ENCODE measurements at places on chromosomes 16 and 17.

DNA sequence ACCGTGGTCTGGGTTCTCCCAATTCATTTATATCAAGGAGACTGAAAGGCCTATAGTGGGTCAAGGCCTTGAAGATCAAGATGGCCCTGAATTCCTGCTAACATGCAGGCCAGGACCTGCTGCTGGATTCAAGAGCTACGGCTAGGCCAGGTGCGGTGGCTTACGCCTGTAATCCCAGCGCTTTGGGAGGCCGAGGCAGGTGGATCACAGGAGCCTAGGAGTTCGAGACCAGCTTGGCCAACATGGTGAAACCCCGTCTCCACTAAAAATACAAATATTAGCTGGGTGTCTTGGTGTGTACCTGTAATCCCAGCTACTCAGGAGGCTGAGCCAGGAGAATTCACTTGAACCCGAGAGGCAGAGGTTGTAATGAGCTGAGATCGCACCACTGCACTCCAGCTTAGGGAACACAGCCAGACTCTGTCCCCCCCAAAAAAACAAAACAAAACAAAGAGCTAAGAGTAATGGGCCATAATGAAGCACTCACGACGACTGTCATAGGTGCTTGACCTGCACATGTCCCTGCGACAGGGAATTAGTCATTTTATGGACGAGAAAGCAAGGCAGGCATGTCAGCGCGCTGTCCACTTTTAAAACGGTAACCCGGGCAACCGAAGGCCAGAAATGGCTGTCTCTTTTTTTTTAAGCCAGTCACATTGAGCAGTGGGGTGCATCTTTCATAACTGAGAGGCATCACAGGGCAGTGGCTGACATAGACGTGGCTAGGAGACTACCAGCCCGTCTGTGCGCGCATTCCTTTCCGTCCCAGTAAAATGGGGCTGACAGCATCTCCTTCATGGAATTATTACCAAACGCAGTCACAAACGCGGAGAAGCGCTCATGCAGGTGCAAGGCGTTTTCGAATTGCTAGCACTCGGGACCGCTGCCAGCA is 1.0 kb upstream of the FBRS start:
- peak overlapping the region; percentile 93 for H3K4me3 ChIP-seq
- H3K36me3 ChIP-seq = peaks cover 65% of the 10 kb centered on the region
- no peaks in the 10 kb centered on the region for H3K27me3 ChIP-seq
- H3K4me1 ChIP-seq = peaks cover 37% of the 10 kb centered on the region
- no peak for DNase-seq
- H3K27ac ChIP-seq = peak overlapping the region; percentile 87

GRCh38 chr17:8146381-8147140 is 5.6 kb downstream of the PER1 start:
- peak overlapping the region; percentile 100 for H3K27ac ChIP-seq
- peaks cover 47% of the 10 kb centered on the region for H3K4me1 ChIP-seq
- H3K36me3 ChIP-seq = peaks cover 93% of the 10 kb centered on the region
- no peaks in the 10 kb centered on the region for H3K27me3 ChIP-seq
- no peak overlapping the region for H3K4me3 ChIP-seq

GRCh38 chr16:15879255-15879811 is 9.1 kb downstream of the CEP20 start:
- no peaks in the 10 kb centered on the region for H3K27me3 ChIP-seq
- peaks cover 57% of the 10 kb centered on the region for H3K36me3 ChIP-seq
- no peak overlapping the region for H3K4me3 ChIP-seq
- peak overlapping the region; percentile 65 for H3K27ac ChIP-seq

DNA sequence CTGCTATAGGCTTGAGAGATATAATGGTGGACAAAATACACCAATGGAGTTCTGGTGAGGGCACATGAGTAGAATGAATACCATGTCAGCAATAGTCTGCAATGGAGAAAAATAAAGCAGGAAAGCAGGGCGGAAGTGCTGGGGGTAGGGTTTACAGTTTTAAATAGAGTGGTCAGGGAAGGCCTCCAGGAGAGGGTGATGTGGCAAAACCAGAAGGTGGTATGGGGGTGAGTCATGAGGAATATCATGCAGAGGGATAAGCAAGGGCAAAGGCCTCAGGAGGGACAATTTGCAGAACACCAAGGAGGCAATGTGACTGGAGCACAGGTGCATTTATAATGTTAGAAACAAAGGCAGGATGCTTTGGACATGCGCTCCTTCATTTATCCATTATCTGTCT is 102.0 kb downstream of the ITFG1 start:
- DNase-seq = no peak
- no peak overlapping the region for H3K4me3 ChIP-seq
- H3K27ac ChIP-seq = no peak overlapping the region
- no peaks in the 10 kb centered on the region for H3K4me1 ChIP-seq
- H3K36me3 ChIP-seq = peaks cover 6% of the 10 kb centered on the region
- no peaks in the 10 kb centered on the region for H3K27me3 ChIP-seq

DNA sequence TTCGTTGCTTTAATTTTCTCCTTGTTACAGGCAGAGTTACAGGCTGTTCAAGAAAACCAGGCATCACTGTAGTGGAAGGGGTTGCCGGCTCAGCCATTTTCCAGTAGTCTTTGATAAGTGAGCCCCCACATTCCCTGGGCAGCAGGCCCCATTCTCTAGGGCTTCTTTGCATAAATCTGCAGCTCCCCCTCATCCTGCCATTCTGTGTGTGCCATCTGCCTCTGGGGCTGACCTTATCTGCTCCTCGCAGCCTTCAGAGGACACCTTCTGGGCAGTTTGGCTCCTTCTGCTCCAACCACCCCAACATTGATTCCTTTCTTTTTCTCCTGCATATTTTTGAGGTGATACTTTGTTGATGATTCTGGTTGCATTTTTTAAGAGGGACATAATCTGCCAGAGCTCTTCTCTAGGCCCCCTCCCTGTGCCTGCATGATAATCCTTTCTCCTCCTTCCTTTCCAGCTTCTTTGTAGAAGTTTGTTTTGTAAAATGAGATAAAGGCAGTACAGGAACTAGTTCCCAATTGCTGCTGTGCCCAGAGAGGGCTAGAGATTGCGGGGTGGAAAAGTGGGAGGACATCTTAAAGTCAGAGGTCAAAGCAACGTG is 17.1 kb downstream of the RND2 start:
- H3K36me3 ChIP-seq = no peaks in the 10 kb centered on the region
- no peaks in the 10 kb centered on the region for H3K4me1 ChIP-seq
- no peak overlapping the region for H3K27ac ChIP-seq
- H3K4me3 ChIP-seq = no peak overlapping the region
- DNase-seq = no peak
- H3K27me3 ChIP-seq = no peaks in the 10 kb centered on the region

GRCh38 chr17:59753522-59754467 is 46.3 kb downstream of the VMP1 start:
- no peaks in the 10 kb centered on the region for H3K27me3 ChIP-seq
- H3K4me1 ChIP-seq = peaks cover 4% of the 10 kb centered on the region
- no peak for DNase-seq
- H3K36me3 ChIP-seq = no peaks in the 10 kb centered on the region
- peak overlapping the region; percentile 18 for H3K4me3 ChIP-seq

DNA sequence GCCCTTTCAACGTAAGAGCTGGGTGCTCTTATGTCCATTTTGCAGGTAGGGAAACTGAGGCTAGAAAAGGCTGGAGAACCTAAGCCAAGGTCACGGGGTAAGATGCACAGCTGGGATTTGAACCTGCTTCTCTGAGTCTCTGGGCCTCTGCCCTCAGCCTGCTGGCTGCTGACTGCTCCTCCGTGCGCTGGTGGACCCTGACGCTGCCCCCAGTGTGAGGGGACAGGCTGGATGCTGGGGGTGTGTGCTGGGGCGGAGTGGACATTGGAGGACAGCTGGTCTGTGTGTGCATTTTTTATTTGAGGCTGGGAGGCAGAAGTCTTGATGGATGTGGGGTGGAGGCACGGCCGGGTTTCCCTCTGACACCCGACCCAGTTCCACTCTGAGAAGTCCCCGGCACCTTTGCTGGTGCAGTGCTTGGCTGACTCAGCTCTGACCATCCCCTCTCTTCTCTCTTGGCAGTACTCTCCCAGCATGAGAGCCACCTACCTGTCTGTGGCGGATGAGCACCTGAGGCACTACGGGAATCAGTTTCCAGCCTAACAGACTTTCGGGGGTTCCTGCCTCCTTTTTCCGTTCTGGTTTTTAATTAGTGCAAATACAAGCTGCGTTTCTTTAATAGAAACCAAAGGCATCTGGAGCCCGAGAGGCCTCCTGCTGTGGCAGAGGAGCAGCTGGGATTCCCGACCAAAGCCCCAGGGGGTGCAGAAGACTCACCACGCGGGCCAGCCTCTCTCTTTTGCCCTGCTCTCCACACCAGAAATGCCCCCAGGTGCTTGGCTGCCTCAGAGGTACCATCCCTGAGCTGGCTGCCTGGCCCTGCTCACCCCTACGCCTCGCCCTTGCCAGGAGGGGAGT is 14.1 kb upstream of the DNAI2 start:
- H3K27me3 ChIP-seq = no peaks in the 10 kb centered on the region
- no peak overlapping the region for H3K27ac ChIP-seq
- no peak overlapping the region for H3K4me3 ChIP-seq
- peaks cover 45% of the 10 kb centered on the region for H3K36me3 ChIP-seq
- no peak for DNase-seq
- H3K4me1 ChIP-seq = no peaks in the 10 kb centered on the region

- H3K27me3 ChIP-seq = peaks cover 100% of the 10 kb centered on the region
- H3K36me3 ChIP-seq = no peaks in the 10 kb centered on the region
- no peak for DNase-seq
- H3K4me1 ChIP-seq = peaks cover under 1% of the 10 kb centered on the region
These were observed 6.2 kb downstream of the EFNB3 start for GRCh38 chr17:7711051-7711755.

- H3K27me3 ChIP-seq = no peaks in the 10 kb centered on the region
- peaks cover 38% of the 10 kb centered on the region for H3K36me3 ChIP-seq
- H3K4me1 ChIP-seq = peaks cover 42% of the 10 kb centered on the region
- no peak overlapping the region for H3K4me3 ChIP-seq
- peak; percentile 84 for DNase-seq
These were observed 5.8 kb downstream of the TRIM25 start for GRCh38 chr17:56908001-56908542.

DNA sequence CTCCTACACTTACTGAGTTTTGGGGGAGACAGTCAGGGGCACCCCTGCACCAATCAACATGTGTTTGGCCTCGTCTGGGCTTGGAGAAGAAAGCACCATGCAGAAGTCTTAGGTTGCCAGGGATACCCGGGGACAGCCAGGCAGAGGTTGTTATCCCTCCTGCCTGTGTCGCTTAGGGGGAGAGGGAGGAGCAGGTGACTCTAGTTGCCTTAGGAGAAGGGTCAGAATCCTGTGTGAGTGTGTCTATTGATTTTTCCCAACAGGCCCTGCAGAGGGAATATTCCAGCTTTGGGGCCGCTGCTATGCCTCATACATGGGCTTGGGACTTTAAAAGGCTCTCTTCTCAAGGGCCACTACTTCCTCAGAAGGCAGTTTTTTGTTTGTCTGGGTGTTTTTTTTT is 89.1 kb downstream of the RGS9 start:
- H3K4me1 ChIP-seq = no peaks in the 10 kb centered on the region
- no peak overlapping the region for H3K27ac ChIP-seq
- no peaks in the 10 kb centered on the region for H3K36me3 ChIP-seq
- H3K4me3 ChIP-seq = no peak overlapping the region
- no peaks in the 10 kb centered on the region for H3K27me3 ChIP-seq

- no peaks in the 10 kb centered on the region for H3K27me3 ChIP-seq
- DNase-seq = no peak
- peaks cover 7% of the 10 kb centered on the region for H3K4me1 ChIP-seq
These were observed 83.7 kb downstream of the ABCA8 start for GRCh38 chr17:68871447-68871846.

GRCh38 chr17:78411241-78411857 is 32.9 kb downstream of the PGS1 start:
- H3K4me3 ChIP-seq = no peak overlapping the region
- no peaks in the 10 kb centered on the region for H3K27me3 ChIP-seq
- H3K36me3 ChIP-seq = peaks cover 24% of the 10 kb centered on the region

DNA sequence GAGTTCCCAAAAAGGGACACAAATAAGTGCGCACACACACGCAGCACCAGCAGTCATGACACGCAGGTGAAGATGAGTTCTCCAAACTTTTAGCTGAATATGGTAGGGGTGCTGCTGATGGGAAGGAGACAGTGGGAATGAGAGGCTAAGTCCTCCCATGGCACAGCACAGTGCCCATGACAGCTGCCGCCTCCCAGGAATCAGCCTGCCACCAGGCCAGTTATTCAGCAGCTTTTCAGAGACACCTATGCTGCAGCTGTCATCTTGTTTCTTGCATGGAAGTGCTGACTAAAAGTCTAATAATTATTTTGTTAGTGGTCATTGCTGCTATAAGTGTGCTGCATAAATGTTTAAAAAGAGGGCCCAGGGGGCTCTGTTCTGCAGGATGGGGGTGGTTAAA is 12.2 kb downstream of the WFIKKN2 start:
- no peak for DNase-seq
- H3K27ac ChIP-seq = no peak overlapping the region
- no peaks in the 10 kb centered on the region for H3K36me3 ChIP-seq
- no peak overlapping the region for H3K4me3 ChIP-seq

GRCh38 chr16:78577630-78578029 is 478.2 kb downstream of the WWOX start:
- no peak overlapping the region for H3K27ac ChIP-seq
- H3K36me3 ChIP-seq = no peaks in the 10 kb centered on the region
- no peaks in the 10 kb centered on the region for H3K4me1 ChIP-seq
- no peak overlapping the region for H3K4me3 ChIP-seq
- no peak for DNase-seq

GRCh38 chr17:77618731-77619130 is 339.8 kb upstream of the TNRC6C start:
- no peak for DNase-seq
- H3K4me3 ChIP-seq = no peak overlapping the region
- peaks cover 11% of the 10 kb centered on the region for H3K4me1 ChIP-seq
- no peaks in the 10 kb centered on the region for H3K36me3 ChIP-seq
- no peak overlapping the region for H3K27ac ChIP-seq
